ENCODE measurements at places on chromosomes 1 and 21.

DNA sequence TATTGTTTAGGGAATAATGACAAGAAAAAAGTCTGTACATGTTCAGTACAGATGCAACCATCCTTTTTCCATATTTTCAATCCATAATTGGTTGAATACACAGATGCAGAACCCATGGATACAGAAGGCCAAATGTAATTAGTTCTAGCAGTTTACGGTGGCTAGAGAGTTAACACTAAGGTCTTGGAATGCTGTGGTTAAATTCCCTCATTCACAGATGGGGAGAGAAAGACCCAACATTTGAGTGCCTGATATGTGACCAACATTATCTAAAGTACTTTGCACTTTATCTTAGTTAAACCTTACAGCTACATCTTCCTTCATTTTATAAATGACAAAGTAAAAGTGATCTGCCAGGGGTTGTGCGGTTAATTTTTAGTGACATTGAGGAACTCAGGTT is 5.3 kb downstream of the SCMH1 start:
- H3K27ac ChIP-seq = no peak overlapping the region
- no peaks in the 10 kb centered on the region for H3K36me3 ChIP-seq
- DNase-seq = no peak
- H3K27me3 ChIP-seq = no peaks in the 10 kb centered on the region
- H3K4me1 ChIP-seq = peaks cover 22% of the 10 kb centered on the region

GRCh38 chr1:65911679-65912078 is 119.0 kb downstream of the PDE4B start:
- H3K36me3 ChIP-seq = no peaks in the 10 kb centered on the region
- H3K4me1 ChIP-seq = peaks cover 11% of the 10 kb centered on the region
- no peak for DNase-seq
- H3K27ac ChIP-seq = no peak overlapping the region

GRCh38 chr1:202068596-202068995 is 54.1 kb upstream of the GPR37L1 start:
- no peak overlapping the region for H3K27ac ChIP-seq
- no peak for DNase-seq
- H3K36me3 ChIP-seq = no peaks in the 10 kb centered on the region

GRCh38 chr1:51976846-51977602 is 13.5 kb downstream of the RAB3B start:
- no peak overlapping the region for H3K4me3 ChIP-seq
- H3K36me3 ChIP-seq = peaks cover 47% of the 10 kb centered on the region
- H3K4me1 ChIP-seq = no peaks in the 10 kb centered on the region
- DNase-seq = no peak
- no peak overlapping the region for H3K27ac ChIP-seq

- H3K36me3 ChIP-seq = no peaks in the 10 kb centered on the region
- H3K4me3 ChIP-seq = no peak overlapping the region
- H3K4me1 ChIP-seq = no peaks in the 10 kb centered on the region
- H3K27me3 ChIP-seq = peaks cover 50% of the 10 kb centered on the region
Measured at GRCh38 chr1:33188572-33189275, 6.9 kb upstream of the TRIM62 start.

- H3K27me3 ChIP-seq = no peaks in the 10 kb centered on the region
- peaks cover 14% of the 10 kb centered on the region for H3K4me1 ChIP-seq
- no peak overlapping the region for H3K4me3 ChIP-seq
Measured at GRCh38 chr1:31122741-31123140, 57.2 kb upstream of the PUM1 start.

DNA sequence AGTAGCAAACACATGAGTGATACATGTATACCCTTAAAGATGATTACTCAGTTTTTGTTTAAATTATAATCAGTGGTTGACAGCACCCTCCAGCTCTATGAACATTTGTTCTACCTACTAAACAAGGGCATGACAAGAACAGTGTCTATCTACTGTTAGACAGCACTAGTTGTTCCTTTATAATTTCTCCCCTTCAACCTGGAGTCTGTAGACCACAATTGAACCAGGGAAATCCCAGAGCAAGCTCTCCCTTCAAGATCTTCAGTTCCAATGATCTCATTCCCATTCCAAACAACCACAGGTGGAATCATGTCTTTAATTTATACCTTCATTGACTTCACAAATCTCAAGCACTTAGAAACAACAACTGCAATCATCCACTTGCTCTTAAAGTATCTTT is 216.1 kb downstream of the HHIPL2 start:
- no peak for DNase-seq
- H3K27ac ChIP-seq = no peak overlapping the region
- peaks cover 13% of the 10 kb centered on the region for H3K4me1 ChIP-seq
- no peaks in the 10 kb centered on the region for H3K27me3 ChIP-seq
- H3K36me3 ChIP-seq = peaks cover 4% of the 10 kb centered on the region
- no peak overlapping the region for H3K4me3 ChIP-seq

GRCh38 chr1:174243451-174244000 is 84.2 kb downstream of the RABGAP1L start:
- no peak overlapping the region for H3K27ac ChIP-seq
- H3K27me3 ChIP-seq = no peaks in the 10 kb centered on the region
- H3K4me3 ChIP-seq = no peak overlapping the region
- peaks cover 12% of the 10 kb centered on the region for H3K4me1 ChIP-seq

DNA sequence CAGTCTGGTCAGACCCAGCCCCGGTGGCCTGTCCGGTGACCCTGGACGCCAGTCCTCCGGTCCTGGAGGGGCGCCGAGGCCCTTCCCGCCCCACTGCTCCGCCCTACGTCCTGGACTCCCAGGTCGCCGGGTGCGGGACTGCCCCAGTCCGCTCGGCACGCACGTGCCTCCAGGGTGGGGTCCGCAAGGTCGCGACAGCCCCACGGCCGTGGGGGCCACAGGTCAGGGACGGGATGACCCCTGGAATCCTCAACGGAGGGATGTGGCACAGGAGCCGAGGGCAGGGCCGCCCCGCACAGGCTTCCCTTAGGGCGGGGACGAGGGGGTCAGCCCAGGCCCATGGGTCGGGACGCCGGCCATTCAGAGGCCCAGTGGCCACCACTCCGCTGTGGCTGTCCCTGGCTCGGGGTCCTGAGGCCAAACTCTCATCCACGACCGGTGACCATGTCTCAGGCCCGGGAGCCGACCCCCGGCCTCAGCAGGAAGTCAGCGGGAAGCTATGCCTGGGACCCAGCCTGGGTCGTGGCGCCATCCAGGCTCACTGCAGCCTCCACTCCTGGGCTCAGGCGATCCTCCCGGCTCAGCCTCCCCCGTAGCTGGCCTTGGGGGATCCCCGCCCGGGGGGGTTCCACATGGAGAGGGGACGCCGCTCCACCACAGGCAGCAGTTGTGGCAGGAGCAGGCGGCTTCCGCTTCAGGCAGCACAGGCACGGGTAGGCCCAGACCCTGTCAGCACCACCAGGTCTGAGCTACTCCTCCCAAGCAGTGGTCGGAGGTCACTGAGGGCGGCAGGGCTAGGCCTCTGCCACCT is 599 bp upstream of the TMEM240 start:
- no peak for DNase-seq
- H3K27ac ChIP-seq = no peak overlapping the region
- H3K4me3 ChIP-seq = peak overlapping the region; percentile 46
- peaks cover 3% of the 10 kb centered on the region for H3K4me1 ChIP-seq
- no peaks in the 10 kb centered on the region for H3K27me3 ChIP-seq

DNA sequence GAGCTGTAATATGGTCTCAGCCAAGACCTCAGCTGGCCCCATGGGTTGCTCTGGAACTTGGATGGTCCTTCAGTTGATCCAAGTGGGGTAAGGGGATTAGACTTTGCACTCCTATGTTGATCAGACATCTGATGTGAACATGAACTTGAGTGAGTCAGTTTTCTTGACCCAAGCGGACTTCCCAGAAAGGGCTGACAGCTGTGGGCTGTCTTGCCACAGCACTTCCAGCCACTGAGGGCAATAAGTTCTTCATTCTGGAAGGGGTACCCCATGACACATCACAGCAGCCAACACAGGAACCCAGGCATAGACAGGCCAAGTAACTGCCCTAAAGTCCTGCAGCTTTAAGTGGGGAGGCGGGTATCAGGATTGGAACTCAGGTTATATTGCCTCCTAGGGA is 93.9 kb upstream of the USP24 start:
- no peaks in the 10 kb centered on the region for H3K36me3 ChIP-seq
- no peak for DNase-seq
- no peak overlapping the region for H3K27ac ChIP-seq

DNA sequence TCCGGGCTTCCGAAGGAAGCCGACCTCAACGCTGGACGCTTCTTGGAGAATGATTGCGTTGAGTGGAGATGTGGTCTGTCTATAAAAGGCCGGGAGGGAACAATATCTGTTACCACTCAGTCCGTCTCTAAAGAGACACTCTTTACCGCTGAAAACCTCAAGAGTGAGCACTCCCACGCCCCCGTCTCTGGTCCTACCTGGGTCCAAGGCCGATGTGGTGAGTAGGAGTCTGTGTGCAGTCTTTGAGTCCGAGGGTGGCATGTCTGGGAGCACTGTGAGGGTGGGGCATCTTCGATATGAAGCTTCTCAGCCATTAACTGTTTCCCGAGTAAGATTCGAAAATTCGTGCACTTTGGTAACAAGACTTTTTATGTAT is 576 bp downstream of the ZFP69 start:
- peaks cover 26% of the 10 kb centered on the region for H3K27me3 ChIP-seq
- H3K4me3 ChIP-seq = peak overlapping the region; percentile 83
- peaks cover 5% of the 10 kb centered on the region for H3K36me3 ChIP-seq
- H3K4me1 ChIP-seq = peaks cover 15% of the 10 kb centered on the region

GRCh38 chr1:9615316-9616063 is 26.8 kb downstream of the TMEM201 start:
- no peaks in the 10 kb centered on the region for H3K27me3 ChIP-seq
- H3K27ac ChIP-seq = 0 out of 2 replicates have a peak overlapping the region, but pooled peaks have one; percentile 60
- peak; percentile 85 for DNase-seq
- H3K36me3 ChIP-seq = peaks cover 9% of the 10 kb centered on the region
- no peak overlapping the region for H3K4me3 ChIP-seq

GRCh38 chr1:234709473-234710228 is 99.7 kb upstream of the IRF2BP2 start:
- no peak for DNase-seq
- no peaks in the 10 kb centered on the region for H3K27me3 ChIP-seq
- no peaks in the 10 kb centered on the region for H3K4me1 ChIP-seq
- no peak overlapping the region for H3K27ac ChIP-seq
- no peaks in the 10 kb centered on the region for H3K36me3 ChIP-seq

DNA sequence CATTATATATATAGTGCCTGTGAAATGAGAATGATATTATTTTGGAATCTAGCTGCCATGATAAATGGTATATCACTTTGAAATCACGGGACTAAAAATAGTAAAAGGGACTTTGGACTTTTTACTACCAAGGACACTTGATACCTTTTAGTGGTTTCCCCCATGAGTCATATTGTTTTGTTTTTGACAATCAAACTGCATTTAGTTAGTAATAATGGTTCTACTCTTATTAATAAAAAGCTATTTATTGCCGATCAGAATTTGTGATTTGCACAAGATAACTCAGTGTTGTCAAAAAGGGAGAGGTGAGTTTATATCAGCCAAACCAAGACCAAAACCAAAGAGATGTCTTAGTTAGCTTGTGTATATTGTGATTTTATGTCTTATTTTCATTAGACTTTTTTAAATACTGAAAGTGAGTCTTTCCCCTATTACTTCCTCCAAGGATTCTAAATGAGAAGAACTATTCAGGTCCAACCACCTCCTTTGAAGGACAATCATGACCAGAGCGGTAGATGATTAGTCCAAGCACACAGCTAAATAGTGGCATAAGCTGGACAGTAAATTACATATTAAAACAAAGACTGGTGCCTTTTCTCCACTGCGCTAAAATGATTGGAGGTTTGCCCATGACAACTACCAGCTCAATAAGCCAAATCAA is 281.7 kb upstream of the ESRRG start:
- H3K36me3 ChIP-seq = no peaks in the 10 kb centered on the region
- H3K4me1 ChIP-seq = no peaks in the 10 kb centered on the region

- no peak overlapping the region for H3K4me3 ChIP-seq
- no peaks in the 10 kb centered on the region for H3K27me3 ChIP-seq
- H3K27ac ChIP-seq = no peak overlapping the region
- no peak for DNase-seq
- H3K36me3 ChIP-seq = no peaks in the 10 kb centered on the region
Measured at GRCh38 chr1:228810878-228811711, 75.8 kb downstream of the RHOU start.
